COR-L47 (cell line): ENCODE measurements at places on chromosomes 7 and 10.
A peak's percentile ranks its signal among the peaks of the same experiment; 100 is the strongest.

DNA sequence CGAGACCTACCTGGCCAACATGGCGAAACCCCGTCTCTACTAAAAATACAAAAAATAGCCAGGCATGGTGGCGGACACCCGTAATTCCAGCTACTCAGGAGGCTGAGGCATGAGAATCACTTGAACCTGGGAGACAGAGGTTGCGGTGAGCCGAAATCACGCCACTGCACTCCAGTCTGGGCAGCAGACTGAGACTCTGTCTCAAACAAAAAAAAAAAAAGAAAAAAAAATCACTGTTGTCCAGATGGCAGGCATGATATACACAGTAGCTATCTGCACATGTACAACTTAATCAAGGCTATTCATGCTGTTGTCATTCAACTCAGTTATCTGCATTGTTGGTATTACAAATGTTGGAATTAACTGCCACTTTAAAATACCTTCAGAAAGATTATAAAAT is 55.3 kb downstream of the BRAF start:
- no peak for DNase-seq

DNA sequence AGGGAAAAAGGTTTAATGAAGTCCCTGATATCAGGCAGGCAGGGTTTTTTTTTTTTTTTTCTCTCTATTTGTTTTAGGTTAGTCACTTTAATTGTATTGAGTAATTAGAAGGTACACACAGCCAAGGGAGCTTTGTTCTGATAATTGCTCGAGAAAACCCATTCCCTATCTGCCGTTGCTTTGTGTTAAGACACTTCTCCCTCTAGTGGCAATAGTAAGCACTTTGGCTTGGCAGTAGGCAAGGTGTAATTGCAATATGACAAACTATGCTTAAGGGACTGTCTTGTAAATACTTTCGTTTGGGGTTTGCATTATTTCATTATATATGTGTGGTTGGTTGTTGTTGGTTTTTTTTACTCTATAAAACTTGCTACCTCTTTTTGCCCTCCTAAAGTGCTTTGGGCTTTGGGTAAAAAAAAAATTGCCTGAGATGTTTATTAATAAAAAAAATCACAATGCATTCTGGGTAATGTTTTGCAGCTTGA is 113.4 kb downstream of the BTRC start:
- DNase-seq, result peak; percentile 85

DNA sequence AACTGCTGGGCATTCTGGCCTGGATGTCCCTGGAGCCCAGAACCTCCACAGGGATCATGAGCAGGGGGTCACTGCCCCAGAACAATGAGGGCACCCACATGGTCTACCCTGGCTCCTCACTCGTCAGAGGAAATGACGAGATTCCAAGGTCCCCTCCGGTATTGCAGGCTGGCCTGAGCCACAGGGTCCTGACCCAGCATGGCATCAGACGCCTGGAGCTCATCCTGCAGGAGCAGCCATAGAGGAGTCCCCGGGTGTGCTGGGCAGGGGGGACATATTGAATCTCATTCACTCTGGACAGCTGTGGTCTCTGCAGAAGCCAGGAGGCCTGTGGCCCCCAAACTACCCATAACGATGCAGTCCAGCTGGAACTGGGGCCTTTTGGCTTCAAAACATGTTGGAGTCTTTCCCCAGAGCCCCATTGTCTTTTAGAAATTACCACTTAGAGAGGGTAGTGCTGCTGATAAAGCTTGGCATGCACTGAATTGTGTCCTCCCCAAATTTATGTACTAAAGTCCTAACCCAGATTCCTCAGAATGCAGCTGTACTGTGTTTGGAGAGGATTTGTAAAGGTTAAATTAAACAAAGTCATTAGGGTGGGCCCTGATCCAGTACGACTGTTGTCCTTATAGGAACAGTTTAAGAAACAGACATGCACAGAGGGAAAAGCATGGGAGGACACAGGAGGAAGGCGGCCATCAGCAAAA is 27.7 kb downstream of the ANXA8 start:
- no peak for DNase-seq

DNA sequence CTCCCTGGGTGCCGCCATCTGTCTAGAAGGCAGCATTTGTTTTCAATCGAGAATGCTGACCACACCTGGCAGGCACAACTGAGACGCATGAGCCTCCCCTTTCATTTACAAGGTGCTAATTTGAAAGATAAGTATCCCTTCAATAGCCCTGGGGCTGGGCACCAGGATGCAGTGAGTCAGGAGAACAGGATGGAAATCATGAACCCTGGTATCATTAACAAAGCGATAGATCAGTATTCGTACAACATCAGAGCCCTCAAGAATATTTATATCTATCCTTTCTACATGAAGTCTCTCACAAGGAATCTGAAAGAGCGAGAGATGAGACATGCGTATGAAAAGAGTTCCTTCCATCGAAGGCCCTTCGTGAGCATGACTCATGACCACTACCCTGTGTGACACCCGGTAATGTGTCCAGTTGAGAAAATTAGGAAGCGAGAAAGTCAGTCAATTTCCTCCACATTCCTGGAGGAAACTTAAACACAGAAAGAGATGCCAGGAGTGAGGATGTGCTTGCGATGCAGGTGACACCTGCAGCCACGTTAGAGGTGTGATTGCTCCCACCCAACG is 123.1 kb upstream of the PITRM1 start:
- peak; percentile 52 for DNase-seq

GRCh38 chr7:106476751-106477150 is 184.2 kb downstream of the CCDC71L start:
- no peak for DNase-seq

DNA sequence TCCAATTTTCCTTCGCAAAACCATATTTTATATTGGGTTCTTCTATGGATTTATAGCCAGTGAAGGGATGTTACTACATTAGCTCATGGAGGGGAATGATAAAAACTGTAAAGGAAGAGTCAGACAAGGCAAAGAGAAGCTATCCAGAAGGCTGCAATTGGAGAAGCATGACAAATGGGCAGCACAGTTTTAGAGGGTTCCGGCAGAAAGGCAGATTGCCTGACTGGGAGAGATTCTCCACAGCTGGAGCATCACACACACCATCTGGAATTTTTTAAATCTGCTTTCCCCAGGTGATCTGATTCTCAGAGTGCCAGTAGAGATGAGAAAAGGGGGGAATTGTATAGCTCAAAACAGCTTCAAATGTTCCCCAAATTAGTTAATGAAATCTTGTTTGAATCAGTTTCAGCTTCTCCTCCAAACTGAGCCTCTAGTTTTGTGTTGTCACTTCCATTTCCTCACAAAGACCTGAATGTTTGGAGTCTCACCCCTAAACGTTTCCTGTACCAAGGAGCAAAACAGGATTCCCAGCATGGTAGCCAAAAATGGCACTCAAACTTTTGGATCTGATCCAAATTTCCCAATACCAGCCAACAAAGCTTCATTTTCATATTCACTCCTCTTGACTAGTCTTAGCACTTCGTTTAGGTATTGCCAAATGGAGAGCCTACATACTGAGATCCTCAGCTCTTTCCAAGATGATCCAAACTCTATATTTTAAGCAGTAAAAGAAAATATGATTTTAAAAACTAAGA is 177.5 kb downstream of the HPSE2 start:
- no peak for DNase-seq

DNA sequence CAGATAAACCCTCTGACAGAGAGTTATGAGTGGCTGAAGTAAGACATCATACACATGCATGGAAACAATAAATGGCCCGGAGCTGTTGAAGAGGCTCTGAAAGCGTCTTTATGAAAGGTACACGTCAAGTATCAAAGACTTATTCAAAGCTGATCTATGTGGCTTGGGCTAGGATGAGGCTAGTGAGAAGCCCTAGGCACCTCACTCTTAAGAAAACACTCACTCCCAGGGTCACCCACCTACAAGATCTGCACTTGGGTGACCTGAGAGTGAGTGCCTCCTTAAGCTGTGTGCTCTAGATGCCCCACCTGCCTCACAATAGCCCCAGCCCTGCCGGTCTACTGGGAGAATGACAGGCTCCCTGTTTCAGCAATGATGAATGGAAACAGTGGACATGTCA is 1.1 kb upstream of the GIMAP1 start:
- no peak for DNase-seq
